Fibroblast of skin of left biceps (primary cell): ENCODE measurements at places on chromosomes 12 and 14.

GRCh38 chr14:77562681-77563080 is 53.8 kb downstream of the SPTLC2 start:
- DNase-seq: no peak

DNA sequence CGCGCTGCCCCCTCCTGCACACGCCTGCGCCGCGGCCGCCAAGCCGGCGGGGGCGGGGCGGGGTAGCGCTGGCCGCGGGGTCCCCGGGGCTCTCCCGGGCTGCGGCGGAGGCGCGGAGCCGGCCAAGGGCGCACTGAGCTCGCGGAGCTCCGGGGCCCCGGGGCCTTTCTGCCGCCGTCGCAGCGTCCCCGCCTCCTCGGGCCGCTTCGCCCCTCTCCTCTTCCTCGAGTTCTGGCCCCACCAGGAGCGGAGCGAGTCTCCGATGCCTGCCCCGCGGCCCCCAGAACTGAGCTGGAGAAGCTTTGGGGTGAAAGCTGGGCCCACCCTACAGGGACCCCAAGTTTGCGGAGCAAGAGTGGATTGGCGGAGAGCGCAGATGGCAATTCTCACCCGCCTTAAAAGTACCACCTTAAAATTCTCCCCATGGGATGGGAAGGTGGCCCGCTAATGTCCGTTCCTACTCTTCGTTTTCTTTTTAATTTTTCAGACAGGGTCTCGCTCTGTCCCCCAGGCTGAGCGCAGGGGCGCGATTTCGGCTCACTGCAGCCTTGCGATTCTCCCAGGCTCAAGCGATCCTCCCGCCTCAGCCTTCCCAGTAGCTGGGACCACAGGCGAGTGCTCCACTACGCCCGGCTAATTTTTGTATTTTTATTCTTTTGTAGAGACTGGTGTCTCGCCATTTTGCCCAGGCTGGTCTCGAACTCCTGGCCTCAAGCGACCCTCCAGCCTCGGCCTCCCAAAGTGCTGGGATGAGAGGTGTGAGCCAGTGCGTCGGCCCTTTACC is 129.6 kb downstream of the NDUFA12 start:
- no peak for DNase-seq

- no peak for DNase-seq
These were observed 316.0 kb downstream of the CCDC91 start for GRCh38 chr12:28506271-28506670.

- DNase-seq: no peak
These were observed 9.2 kb upstream of the PLEKHD1 start for GRCh38 chr14:69475194-69475818.

DNA sequence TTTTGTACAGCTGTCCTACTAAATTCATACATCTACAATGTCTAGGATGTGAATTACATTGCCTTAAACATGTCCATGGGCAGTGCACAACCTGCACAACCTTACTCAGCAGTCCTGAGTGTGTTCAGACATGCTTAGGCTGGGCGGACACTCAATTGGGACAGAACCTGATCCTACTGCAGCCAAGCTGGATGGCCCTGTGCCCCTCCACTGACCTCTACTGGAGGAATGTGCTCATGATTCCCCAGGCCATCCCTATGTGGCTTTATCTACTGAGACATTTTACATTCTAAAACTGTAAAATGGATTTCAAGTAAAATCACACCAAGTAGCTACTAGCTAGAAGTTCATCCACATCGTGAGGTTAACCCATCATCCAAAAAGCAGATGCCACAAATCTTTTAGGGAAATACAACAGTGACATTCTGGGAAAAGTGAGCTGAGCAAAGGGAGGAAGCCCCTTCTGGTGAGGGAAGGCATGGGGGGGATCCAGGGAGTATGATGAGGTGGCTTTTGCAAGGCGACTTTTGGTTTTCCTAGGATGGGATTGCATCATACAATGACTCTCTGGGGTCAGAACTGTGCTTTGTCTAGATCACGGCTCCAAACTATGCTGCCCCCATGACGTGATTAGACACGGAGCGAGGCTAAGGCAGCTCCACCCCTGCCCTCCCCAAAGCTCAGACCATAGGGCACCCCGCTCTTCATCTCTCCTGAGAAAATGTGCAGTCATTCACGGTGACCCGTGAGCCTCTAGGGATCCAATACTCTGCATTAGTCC is 911.7 kb upstream of the TMEM132C start:
- DNase-seq: no peak

DNA sequence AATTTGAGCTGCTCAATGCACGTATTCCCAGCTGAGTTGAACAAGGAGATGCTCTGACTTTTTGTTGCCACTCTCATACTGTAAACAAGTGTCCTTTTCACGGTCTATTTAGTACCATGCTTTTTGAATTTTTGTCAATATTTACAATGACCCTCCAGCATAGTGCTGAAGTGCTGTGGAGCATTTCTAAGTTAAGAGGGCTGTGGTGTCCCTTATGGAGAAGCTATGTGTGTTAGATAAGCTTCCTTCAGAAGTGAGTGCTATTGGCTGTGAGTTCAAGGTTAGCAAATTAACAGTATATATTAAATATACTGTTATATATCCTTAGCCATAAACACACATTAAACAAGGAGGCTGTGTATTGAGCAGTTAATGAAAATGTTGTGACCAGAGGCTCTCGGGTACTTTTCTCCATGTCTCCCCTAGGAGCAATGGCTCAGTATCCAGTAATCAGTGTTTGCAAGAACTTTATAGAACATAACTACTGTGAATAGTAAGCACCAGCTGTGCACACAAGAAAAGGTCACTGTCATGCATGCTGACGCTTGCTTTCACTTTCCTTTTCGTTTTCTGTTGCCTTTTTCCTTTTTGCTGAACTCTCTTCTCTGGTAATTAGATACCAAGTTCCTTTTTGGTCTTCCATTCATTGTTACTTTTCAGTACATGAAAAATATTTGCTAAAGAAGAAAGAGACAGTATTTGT is 187.2 kb upstream of the NEDD1 start:
- DNase-seq: no peak

GRCh38 chr12:131348646-131349045 is 362.2 kb upstream of the SFSWAP start:
- DNase-seq: no peak

DNA sequence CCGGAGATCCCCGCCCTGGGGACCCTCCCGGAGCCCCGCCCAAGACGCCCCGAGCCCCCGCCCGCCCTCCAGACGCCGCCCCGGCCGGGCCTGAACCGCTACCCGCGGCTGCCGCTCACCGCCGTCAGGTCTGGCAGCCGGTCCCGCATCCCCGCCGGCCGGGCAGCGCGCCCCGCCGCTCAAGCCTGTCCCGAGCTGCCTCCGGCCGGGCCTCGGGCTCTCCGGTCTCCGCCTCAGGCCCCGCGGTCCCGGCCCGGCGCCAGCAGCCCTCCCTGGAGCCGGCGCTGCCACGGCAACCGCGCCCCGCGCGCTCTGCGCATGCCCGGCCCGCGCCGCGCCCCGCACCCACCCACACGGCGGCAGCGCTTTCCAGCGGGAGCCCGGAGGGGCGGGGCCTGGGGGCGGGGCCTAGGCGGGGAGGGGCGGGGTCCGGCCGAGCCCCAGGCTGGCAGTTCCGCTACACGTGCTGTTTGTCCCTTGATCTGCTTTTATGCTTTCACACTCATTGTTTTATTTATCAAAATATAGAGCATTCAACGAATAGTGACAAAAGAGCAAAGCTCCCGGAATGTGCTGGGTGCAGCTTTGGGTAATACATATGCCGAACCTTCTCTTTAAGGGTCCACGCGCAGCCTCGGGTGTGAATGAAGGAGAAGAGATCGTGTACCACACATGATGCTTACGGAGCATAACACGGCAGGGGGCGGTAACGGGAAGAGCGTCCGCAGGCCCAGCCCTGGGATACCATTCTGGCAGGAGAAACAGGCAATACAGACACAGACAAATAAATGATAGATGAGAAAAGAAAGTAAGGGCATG is at the start of gene STX2:
TSS of gene STX2 (minus strand) at position 300 of the 819 bp plus-strand sequence. CDS start at position 149, 151 bp downstream.
- DNase-seq: peak; percentile 54

DNA sequence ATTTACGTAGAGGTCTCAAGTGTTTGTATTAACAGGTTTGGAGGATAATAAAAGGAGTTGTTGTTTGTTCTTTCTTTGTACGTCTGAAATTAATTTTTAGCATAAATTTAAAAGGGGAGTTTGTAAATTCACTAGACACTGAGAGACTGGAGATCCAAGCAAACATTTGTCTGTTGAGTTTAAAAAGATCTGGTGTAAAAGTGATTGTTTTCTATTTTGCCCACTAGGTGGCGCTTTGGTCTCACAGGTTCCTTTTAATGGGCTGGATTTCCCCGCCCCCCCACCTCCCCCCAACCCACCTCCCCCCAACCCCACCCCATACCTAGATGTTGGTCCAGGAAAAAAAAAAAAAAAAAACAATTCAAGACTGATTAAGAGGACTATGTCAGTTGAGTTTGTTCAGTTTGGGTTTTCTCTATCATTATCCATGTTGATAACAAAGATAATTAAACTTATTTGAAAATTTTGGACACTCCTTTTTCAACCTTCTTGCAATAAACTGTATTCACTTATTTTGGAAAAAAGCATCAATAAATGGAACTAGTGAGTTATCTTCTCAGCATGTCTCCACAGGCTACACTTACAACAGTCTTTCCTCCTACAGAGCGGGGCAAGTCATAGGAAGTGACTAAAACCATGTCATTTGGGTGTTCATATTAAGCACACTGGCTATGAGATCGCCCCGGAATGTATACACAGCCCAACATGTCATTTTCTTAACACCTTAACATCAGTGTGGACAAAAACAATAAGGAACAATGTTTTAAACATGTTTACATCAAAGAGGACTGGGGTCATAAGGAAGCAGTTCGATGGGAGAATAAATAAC is 841.1 kb downstream of the NRXN3 start:
- DNase-seq: no peak

GRCh38 chr12:64256166-64256800 is 34.2 kb upstream of the KICS2 start:
- peak; percentile 25 for DNase-seq

DNA sequence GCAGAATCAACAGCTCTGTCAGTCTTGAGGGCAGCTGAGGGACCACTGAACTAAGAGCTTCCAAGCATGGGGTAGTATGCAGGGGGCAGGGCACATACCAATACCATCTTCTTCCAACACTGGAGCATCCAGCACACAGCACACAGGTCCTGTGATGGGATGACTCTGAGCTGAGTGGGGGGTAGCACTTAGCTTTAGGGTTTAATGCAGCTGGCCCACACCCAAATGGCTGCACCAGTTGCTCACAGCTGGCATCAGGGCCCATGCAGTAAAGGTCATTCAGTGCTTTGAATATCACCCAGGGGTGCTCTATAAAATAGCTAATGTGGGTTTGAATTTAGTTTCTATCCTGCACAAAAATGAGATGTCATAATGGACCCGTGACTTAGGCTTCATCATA is 1.7 kb downstream of the FAM186B start:
- DNase-seq: no peak

GRCh38 chr12:52359621-52360061 is 7.6 kb downstream of the KRT85 start:
- DNase-seq: no peak

GRCh38 chr14:33642080-33642479 is 308.8 kb downstream of the EGLN3 start:
- DNase-seq: no peak

GRCh38 chr12:19575337-19576243 is 136.3 kb downstream of the AEBP2 start:
- DNase-seq: peak; percentile 48
